ENCODE measurements at places on chromosomes 6 and 20.

DNA sequence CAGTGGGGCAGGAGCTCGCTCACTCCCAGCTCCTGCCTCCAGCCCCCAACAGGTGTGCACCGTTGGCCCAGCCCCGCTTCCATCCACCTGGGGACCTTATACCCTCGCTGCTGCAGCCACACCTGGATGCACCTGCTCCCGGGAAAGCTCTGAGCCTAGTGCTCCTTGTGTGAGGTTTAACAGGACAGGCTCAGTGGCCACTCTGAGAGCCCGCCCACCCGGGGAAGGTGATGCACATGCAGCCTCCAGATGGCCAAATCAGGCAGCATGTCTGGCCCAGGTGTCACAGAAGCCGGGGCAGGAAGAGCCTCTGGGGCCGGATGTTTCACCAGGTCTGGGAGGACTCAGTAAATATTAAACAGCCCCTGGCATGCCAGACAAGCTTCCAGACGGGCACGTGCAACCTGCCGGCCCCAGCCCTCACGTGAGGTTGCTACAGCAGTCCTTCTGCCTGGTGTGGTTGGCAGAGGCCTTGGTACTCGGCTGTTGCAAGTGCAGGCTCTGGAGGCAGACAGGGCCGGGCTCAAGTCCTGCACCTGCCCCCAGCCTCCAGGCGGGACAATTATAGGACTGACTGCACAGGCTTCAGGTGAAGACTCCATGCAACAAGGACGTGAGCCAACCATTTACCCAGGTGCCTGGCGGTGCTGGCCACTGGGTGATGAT is 66.9 kb downstream of the RIPOR3 start:
- DNase-seq, result peak; percentile 48

- DNase-seq, result no peak
These were observed 711 bp upstream of the C20orf141 start for GRCh38 chr20:2814076-2814475.

- no peak for DNase-seq
These were observed 62.5 kb upstream of the TMEM170B start for GRCh38 chr6:11475016-11475415.

GRCh38 chr6:3656076-3656475 is 95.4 kb downstream of the PXDC1 start:
- DNase-seq, result no peak

GRCh38 chr20:44959638-44960102 is 527 bp downstream of the TOMM34 start:
- DNase-seq, result no peak

GRCh38 chr20:46990596-46991104 is 96.0 kb downstream of the EYA2 start:
- no peak for DNase-seq

DNA sequence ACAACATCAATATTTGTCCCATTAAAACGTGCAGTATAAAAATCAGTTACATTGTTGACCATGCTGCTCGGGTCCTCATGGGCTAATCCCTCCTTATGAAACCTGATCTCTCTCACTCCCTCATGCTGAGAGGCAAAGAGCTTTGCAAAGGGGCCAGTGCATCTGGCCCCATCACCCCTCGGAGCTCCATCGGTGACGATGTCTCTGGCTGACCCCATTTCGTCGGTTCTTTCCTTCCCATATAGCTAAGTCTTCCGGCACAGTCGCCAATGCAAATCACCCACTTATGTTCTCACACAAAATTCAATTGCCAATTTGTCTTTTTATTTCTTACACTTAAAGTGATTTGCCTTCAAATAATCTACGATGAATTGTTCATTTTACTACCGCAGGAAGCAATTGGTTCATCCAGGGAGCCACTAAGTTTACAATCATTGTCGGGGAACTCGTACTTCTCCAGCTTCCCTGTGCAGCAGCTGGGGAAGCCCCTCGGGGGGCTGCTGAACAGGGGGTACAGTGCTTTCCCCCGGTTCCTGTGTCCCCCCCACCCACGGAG is 199.8 kb upstream of the CDH4 start:
- no peak for DNase-seq

DNA sequence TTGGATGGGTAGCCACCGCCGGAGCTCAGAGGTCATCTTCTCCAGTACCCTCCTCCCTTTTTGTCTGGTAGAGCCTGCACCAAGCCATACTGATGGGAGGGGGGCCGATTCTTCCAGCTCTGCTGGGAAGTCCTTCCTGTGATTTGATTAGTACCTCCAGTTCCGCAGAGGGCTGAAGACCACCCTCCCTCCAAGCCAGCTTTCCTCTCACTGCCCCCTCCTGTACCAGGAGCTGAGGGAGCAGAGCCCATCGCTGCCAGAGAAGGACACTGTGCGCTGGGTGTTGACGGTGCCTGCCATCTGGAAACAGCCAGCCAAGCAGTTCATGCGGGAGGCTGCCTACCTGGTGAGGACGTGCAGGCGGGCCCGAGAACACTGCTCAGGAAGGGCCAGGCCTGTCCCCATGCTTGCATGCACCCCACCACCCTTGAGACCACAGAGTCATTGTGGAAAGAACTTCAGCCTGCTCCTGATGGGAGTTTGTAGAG is 13.2 kb downstream of the HSPA12B start:
- no peak for DNase-seq

DNA sequence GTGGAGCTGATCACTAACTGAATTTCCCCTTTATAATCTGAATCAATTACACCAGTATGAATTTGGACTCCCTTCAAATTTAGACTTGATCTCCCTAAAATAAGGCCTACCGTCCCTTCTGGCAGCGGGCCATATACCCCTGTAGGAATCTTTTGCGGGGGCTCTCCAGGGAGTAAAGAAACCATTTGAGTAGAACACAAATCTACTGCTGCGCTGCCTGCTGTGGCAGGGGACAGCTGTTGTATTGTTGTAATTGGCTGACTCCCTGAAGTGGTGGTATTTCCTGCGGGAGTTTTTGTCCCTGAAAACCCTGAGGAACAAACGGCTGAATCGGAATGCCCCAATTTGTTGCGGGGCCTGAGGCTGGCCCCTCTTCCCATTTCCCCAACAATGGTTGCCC is 16.0 kb upstream of the PTCRA start:
- no peak for DNase-seq

GRCh38 chr20:59577037-59577808 is 27.1 kb upstream of the PHACTR3 start:
- no peak for DNase-seq

- DNase-seq, result no peak
These were observed 625.7 kb downstream of the TFAP2A start for GRCh38 chr6:9789201-9789600.

- no peak for DNase-seq
These were observed 43.5 kb downstream of the SAMD5 start for GRCh38 chr6:147551976-147552375.

- no peak for DNase-seq
These were observed 732.2 kb downstream of the CBLN4 start for GRCh38 chr20:55273149-55273548.

GRCh38 chr6:16733085-16733484 is 28.2 kb downstream of the ATXN1 start:
- no peak for DNase-seq

GRCh38 chr6:14811775-14812428 is 434.0 kb upstream of the JARID2 start:
- DNase-seq, result no peak

GRCh38 chr6:56693246-56693607 is 50.5 kb upstream of the DST start:
- no peak for DNase-seq

GRCh38 chr6:152634773-152635172 is 2.4 kb downstream of the SYNE1 start:
- DNase-seq, result no peak

- no peak for DNase-seq
These were observed 34.5 kb downstream of the NTSR1 start for GRCh38 chr20:62742979-62743776.
